ENCODE measurements at places on chromosomes 3 and 15. TPM values are rescaled to one million over a fixed set of nuclear protein-coding genes. Genes with fewer than 3 reads are reported as not detected.

DNA sequence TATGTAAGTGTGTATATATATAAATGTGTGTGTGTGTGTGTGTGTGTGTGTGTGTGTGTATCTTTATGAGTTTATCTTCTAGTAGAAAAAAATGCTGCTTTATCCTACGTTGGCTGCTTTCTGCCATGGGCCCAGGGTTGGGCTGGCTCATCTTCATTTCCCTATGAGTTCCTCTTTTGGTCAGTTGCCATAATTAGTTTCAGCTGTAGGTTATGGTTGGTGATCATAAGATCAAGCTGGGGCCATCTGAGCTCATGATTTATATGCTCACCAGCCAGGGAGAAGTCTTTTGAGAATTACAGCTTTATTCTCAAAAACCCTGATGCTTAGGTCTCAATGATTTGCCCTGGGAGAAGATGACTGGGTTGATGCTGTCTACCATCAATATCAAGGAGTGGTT lies 775.8 kb upstream of the ARPP21 start:
- DNase-seq, result no peak
- no peaks in the 10 kb centered on the region for H3K4me1 ChIP-seq
- no peaks in the 10 kb centered on the region for H3K36me3 ChIP-seq
- H3K4me3 ChIP-seq, result no peak overlapping the region
- H3K27me3 ChIP-seq, result no peaks in the 10 kb centered on the region

SPINT1 gene
- total RNA-seq, result 3.1 TPM

- H3K27me3 ChIP-seq, result no peaks in the 10 kb centered on the region
- peaks cover 71% of the 10 kb centered on the region for H3K36me3 ChIP-seq
Measured at GRCh38 chr3:18423401-18424212, 1.5 kb downstream of the SATB1 start.

- DNase-seq, result no peak
- H3K36me3 ChIP-seq, result no peaks in the 10 kb centered on the region
- H3K4me1 ChIP-seq, result no peaks in the 10 kb centered on the region
- no peak overlapping the region for H3K27ac ChIP-seq
- no peaks in the 10 kb centered on the region for H3K27me3 ChIP-seq
- H3K4me3 ChIP-seq, result no peak overlapping the region
Measured at GRCh38 chr3:5692446-5692845, 504.9 kb downstream of the EDEM1 start.

NR1I2 gene
- total RNA-seq, result 0.26 TPM

SELENOT gene
- 99.8 TPM for total RNA-seq

CHRD gene
- total RNA-seq, result not detected

All from activated CD8-positive, alpha-beta T cell treated with anti-CD3 and anti-CD28 coated beads, Interleukin-2, amount 10 ng/mL, durations not matched to agents 7 days and 5 days (primary cell).